Effector memory CD8-positive, alpha-beta T cell (primary cell): ENCODE measurements at places on chromosomes 16 and 17.
A peak's percentile ranks its signal among the peaks of the same experiment; 100 is the strongest.

- H3K4me3 ChIP-seq, result no peak overlapping the region
- no peaks in the 10 kb centered on the region for H3K27me3 ChIP-seq
- peaks cover 13% of the 10 kb centered on the region for H3K4me1 ChIP-seq
- H3K36me3 ChIP-seq, result peaks cover 8% of the 10 kb centered on the region
These were observed 8.6 kb upstream of the PECAM1 start for GRCh38 chr17:64399071-64399766.

DNA sequence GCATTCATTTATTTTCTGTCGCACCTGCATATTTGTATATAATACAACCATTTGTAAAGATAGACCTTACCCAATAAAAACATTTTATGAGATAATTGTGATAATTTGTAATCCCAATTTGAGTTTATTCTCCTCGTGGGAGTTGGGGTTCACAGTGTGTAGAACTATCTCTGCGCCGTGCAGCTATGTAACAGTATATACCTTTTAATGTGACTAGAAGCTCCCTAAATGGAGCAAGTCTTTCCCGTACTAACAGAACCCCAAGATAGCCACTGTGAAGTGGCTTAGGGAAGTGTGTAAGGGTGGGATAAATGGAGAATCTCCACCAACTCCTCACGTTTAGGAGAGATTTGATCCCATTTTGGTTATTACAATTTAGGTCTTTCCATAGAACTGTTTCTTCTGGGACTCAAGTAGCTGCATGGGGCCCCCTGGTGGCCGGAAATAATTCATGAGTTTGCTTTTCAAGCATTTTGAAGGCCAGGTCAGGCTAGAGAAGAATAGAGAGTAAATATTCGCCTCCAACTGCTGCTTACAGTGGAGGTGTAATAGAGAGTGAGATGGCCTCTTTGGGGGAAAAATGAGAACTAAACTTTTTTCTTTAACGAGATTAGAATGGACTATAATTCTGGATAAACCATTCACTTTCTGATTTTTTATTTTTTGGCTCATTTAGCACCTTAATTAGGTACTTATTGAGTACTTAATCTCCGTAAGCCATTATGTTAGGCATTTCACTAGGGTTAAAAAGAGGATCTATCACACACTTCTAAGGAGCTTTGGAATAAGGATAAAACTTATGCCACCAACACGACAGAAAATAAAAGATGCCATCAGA is 4.5 kb downstream of the TMEM100 start:
- H3K36me3 ChIP-seq, result no peaks in the 10 kb centered on the region
- H3K27ac ChIP-seq, result no peak overlapping the region
- peak; percentile 30 for DNase-seq
- H3K4me3 ChIP-seq, result no peak overlapping the region
- H3K4me1 ChIP-seq, result no peaks in the 10 kb centered on the region

DNA sequence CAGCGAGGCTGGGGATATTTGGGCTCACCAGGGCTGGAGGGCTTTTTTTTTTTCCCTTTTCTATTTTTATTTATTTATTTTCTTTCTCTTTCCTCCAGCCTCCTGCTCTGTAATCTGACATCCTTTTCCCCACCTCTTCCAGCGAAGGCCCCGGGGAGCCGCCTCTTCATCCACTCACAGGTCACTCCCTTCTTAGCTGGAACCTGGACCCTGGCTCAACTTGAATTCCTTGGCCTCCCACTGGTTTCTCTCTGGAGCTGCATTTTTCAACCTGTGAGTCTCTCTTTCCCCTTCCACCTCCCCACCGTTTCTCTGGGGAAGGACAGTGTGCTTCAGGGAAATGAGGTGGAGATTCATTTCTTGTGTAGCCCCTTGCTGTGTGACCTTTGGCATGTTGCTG is 82.0 kb downstream of the MRM1 start:
- no peaks in the 10 kb centered on the region for H3K4me1 ChIP-seq
- DNase-seq, result no peak
- no peak overlapping the region for H3K4me3 ChIP-seq
- peaks cover 20% of the 10 kb centered on the region for H3K27me3 ChIP-seq
- H3K36me3 ChIP-seq, result no peaks in the 10 kb centered on the region
- H3K27ac ChIP-seq, result no peak overlapping the region

GRCh38 chr16:81528256-81528655 is 83.6 kb downstream of the CMIP start:
- H3K4me3 ChIP-seq, result no peak overlapping the region
- peak overlapping the region; percentile 100 for H3K27ac ChIP-seq
- DNase-seq, result no peak
- H3K4me1 ChIP-seq, result peaks cover 62% of the 10 kb centered on the region
- peaks cover 20% of the 10 kb centered on the region for H3K36me3 ChIP-seq
- no peaks in the 10 kb centered on the region for H3K27me3 ChIP-seq

GRCh38 chr17:16007439-16007838 is 7.8 kb downstream of the TTC19 start:
- H3K4me3 ChIP-seq, result no peak overlapping the region
- peaks cover 86% of the 10 kb centered on the region for H3K36me3 ChIP-seq
- peaks cover 25% of the 10 kb centered on the region for H3K4me1 ChIP-seq

GRCh38 chr16:85428168-85428898 is 184.8 kb upstream of the GSE1 start:
- no peaks in the 10 kb centered on the region for H3K36me3 ChIP-seq
- no peak overlapping the region for H3K27ac ChIP-seq
- H3K27me3 ChIP-seq, result peaks cover 42% of the 10 kb centered on the region
- DNase-seq, result peak; percentile 65
- H3K4me1 ChIP-seq, result peaks cover 2% of the 10 kb centered on the region
- H3K4me3 ChIP-seq, result no peak overlapping the region

- H3K27ac ChIP-seq, result no peak overlapping the region
- H3K36me3 ChIP-seq, result no peaks in the 10 kb centered on the region
- peaks cover 11% of the 10 kb centered on the region for H3K27me3 ChIP-seq
- no peak overlapping the region for H3K4me3 ChIP-seq
- H3K4me1 ChIP-seq, result no peaks in the 10 kb centered on the region
These were observed 94.5 kb downstream of the ANKFN1 start for GRCh38 chr17:56247816-56248215.

GRCh38 chr16:11117576-11118211 is 138.3 kb downstream of the SOCS1 start:
- no peak overlapping the region for H3K4me3 ChIP-seq
- DNase-seq, result no peak
- no peaks in the 10 kb centered on the region for H3K27me3 ChIP-seq

GRCh38 chr17:80822700-80823410 is 168.8 kb upstream of the CHMP6 start:
- H3K27me3 ChIP-seq, result no peaks in the 10 kb centered on the region
- H3K4me1 ChIP-seq, result peaks cover 12% of the 10 kb centered on the region
- DNase-seq, result no peak
- H3K4me3 ChIP-seq, result no peak overlapping the region
- H3K27ac ChIP-seq, result no peak overlapping the region
- H3K36me3 ChIP-seq, result peaks cover 9% of the 10 kb centered on the region

DNA sequence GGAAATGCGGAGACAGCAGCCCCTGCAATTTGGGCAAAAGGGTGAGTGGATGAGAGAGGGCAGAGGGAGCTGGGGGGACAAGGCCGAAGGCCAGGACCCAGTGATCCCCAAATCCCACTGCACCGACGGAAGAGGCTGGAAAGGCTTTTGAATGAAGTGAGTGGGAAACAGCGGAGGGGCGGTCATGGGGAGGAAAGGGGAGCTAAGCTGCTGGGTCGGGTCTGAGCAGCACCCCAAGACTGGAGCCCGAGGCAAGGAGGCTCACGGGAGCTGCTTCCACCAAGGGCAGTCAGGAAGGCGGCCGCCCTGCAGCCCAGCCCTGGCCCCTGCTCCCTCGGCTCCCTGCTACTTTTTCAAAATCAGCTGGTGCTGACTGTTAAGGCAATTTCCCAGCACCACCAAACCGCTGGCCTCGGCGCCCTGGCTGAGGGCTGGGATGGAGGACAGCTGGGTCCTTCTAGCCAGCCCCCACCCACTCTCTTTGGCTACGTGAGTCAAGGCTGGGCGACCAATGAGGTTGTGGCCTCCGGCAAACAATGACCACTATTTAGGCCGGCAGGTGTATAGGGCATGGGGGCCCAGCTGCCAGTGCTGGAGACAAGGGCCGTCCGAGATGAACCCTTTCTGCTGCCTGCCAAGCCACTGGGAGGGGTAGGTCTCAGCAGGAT is 507 bp downstream of the SERPINF1 start:
- H3K4me3 ChIP-seq, result no peak overlapping the region
- H3K27me3 ChIP-seq, result no peaks in the 10 kb centered on the region
- no peak for DNase-seq
- H3K36me3 ChIP-seq, result peaks cover 2% of the 10 kb centered on the region
